ENCODE measurements at places on chromosomes 5 and 9. TPM values are rescaled to one million over a fixed set of nuclear protein-coding genes. Genes with fewer than 3 reads are reported as not detected.

Gene BARHL1
- not detected for total RNA-seq

Gene PAM
- 60.3 TPM for total RNA-seq

Gene STC2
- total RNA-seq, result 316 TPM

Gene ZBED3
- total RNA-seq, result 14.8 TPM

Gene GZMA
- not detected for total RNA-seq

Gene PCDHB2
- total RNA-seq, result 2.4 TPM

Gene DDX4
- total RNA-seq, result not detected

Gene TAF11L12
- total RNA-seq, result not detected

Gene MGAT1
- total RNA-seq, result 135 TPM

Gene SLC23A1
- total RNA-seq, result not detected

Gene SPATA31A5
- not detected for total RNA-seq

Gene IPO11
- 36.6 TPM for total RNA-seq

Gene CA9
- not detected for total RNA-seq

Gene RFESD
- total RNA-seq, result 5.9 TPM

Gene FBP1
- not detected for total RNA-seq

Gene AGGF1
- 19.5 TPM for total RNA-seq
